ENCODE measurements at places on chromosomes 2 and 18. TPM values are rescaled to one million over a fixed set of nuclear protein-coding genes. Genes with fewer than 3 reads are reported as not detected.
A peak's percentile ranks its signal among the peaks of the same experiment; 100 is the strongest.

DNA sequence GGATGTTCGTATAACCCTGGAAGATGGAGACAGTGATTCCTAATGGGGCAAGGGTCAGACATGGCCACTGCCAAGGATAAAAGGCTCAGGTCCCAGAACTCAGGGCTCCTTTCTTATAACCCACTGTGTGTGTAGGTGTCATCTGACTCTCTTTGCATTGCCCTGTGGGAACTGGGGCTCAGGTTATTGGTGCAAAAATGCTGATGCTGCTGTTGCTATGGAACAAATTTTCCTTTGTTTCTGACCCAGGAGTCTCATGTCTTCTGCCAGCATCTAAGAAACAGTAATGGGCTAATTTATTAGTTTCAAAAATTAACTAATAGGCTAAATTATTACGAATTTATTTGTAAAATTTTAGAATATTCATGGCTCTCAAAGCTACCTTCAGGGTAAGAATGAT, 24.3 kb upstream of the LDLRAD4 start:
- no peak for DNase-seq

Gene ARHGEF33
- 5.9 TPM for total RNA-seq

GRCh38 chr18:50857694-50858093, 21.2 kb upstream of the ME2 start:
- peak; percentile 71 for DNase-seq

DNA sequence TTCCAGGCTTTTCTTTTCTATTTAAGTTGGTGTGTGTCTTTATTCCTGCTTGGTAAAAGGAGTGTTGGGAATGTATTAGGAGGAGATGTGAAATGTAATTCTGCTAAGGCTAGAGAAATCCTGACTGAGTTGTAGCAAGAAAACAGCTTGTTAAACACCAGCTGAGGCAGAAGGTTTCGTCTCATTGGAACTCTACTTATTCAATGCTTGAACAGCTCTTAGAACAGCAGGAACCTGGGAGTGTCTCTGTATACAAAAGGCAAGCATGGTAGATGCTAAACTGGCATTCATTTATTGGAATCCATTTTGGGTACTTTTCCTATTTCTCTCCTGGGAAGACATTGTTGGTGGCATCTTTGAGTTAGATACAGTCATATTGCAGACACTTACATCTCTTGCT, 280.9 kb downstream of the HRH4 start:
- no peak for DNase-seq

GRCh38 chr2:60479226-60480088, 74.0 kb downstream of the BCL11A start:
- DNase-seq = no peak

Gene TMEM200C
- 3.3 TPM for total RNA-seq

- no peak for DNase-seq
These were observed 234.4 kb upstream of the RGPD4 start for GRCh38 chr2:107592280-107592624.

Gene CD207
- total RNA-seq = 0.19 TPM

DNA sequence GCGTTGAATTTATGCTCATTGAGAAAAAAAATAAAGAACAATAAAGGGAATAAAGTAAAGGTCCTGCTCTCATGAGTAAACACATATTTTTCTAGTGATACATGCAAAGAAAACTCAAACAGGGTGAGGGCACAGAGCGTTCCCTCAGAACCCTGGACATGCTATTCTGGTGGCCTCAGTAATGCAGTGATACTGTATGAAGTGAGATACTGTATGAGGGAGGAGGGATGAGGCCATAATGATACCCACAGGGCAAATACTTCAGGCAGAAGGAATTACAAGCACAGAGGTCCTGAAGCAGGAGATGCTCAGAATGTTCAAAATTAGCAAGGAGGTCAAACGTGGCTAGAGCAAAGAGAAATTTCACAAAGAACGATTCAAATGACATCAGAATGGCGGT, 28.4 kb upstream of the RNU4ATAC start:
- DNase-seq = no peak

Data from testis (tissue), 5 donors.